Smooth muscle cell of bladder (primary cell): ENCODE measurements at places on chromosomes 13 and 19. TPM values are rescaled to one million over a fixed set of nuclear protein-coding genes. Genes with fewer than 3 reads are reported as not detected.

The PSG1 gene
- total RNA-seq: under 0.01 and 0.09 TPM in 2 replicates

The PSG7 gene
- total RNA-seq: under 0.01 TPM in 1 of 2 replicates, not detected in the other

The ZNF136 gene
- total RNA-seq: 5.8 and 8.0 TPM in 2 replicates

The ZNF99 gene
- total RNA-seq: not detected in 2 replicates

The CFAP97D2 gene
- not detected in 2 replicates for total RNA-seq

The NANOS3 gene
- not detected in 2 replicates for total RNA-seq

The DCAF15 gene
- total RNA-seq: 4.4 and 5.5 TPM in 2 replicates

The PEX11G gene
- total RNA-seq: 2.2 and 3.8 TPM in 2 replicates

The GDF15 gene
- total RNA-seq: 62.4 and 105 TPM in 2 replicates
